Femur (tissue), 1 donor: ENCODE measurements at places on chromosomes 11 and 22.

DNA sequence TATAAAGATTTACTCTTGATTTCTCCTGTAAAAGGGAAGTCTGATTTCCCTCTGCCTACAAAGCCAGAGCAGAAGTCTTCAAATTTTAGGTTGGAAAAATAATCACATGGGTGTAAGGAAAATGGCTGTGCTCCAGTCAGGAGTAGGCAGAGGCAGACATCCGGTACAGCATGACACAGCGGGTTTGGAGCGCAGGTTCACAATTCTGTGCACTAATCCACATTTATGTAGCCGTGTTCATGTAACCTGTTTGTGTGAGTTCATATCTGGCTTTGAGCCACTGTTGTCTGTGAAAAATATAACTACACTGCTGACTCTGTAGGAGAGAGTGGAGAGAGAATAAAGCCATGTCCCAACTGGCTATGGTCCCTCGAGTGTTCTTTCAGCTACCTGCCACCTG, 248.0 kb downstream of the CASP12 start:
- DNase-seq, result no peak

- peak; percentile 53 for DNase-seq
These were observed 11.5 kb downstream of the PARVG start for GRCh38 chr22:44192098-44192815.

- DNase-seq, result no peak
These were observed 4.9 kb upstream of the CNTN5 start for GRCh38 chr11:99015634-99016454.

DNA sequence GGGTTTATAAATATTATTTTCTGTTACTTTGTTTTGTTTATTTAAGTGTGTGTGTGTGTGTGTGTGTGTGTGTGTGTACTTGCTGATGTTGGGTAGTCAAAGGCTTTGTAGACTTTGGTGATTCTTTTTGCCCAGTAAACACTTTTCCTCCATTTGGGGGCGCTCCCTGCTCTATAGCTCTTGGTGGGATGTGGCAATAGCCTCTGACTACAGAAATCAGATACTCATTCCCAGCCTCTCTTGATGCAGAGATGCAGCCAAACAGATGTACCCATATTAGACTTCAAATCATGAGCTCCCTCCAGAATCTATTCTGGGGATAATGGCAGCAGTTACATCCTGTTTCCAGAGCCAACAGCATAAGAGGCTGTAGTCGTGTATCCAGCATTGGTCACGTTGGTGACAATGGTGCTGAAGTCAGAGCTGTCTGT, 33.4 kb upstream of the APOL5 start:
- peak; percentile 33 for DNase-seq

DNA sequence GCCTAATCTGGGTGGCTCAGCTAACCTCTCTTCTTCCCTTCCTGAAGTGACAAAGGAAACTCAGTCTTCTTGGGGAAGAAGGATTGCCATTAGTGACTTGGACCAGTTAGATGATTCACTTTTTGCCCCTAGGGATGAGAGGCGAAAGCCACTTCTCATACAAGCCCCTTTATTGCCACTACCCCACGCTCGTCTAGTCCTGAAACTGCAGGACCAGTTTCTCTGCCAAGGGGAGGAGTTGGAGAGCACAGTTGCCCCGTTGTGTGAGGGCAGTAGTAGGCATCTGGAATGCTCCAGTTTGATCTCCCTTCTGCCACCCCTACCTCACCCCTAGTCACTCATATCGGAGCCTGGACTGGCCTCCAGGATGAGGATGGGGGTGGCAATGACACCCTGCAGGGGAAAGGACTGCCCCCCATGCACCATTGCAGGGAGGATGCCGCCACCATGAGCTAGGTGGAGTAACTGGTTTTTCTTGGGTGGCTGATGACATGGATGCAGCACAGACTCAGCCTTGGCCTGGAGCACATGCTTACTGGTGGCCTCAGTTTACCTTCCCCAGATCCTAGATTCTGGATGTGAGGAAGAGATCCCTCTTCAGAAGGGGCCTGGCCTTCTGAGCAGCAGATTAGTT, 14.2 kb upstream of the UVRAG start:
- no peak for DNase-seq
